ENCODE measurements at places on chromosomes 1 and 21.

- no peak for DNase-seq
Measured at GRCh38 chr1:224456637-224456953, 22.0 kb upstream of the WDR26 start.

GRCh38 chr1:231508497-231508896, 20.0 kb upstream of the TSNAX start:
- no peak for DNase-seq

- no peak for DNase-seq
Measured at GRCh38 chr1:209901211-209901610, 36.8 kb upstream of the SYT14 start.

- DNase-seq = no peak
Measured at GRCh38 chr1:63618011-63618410, 24.8 kb downstream of the PGM1 start.

- no peak for DNase-seq
Measured at GRCh38 chr1:95058974-95059373, 13.8 kb downstream of the ALG14 start.

DNA sequence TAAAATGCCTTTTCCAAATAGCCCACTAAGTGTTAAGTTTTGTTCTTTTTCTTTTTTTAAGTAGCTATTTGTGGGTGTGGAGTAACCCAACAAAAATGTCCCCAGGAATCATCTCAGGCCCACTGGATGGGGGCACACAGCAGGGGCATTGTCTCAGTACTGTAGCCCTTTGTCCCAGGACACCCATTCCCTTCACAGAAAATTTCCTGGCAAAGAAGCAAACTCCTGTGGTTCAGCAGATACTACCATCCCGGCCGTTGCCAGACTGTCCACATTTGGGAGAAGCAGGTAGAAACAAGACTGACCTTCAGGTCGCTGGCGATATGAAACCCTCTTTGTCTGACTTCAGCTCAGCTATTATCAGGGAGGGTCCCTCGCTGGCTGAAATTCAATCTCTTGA, 23.7 kb upstream of the SRRM1 start:
- DNase-seq = no peak

DNA sequence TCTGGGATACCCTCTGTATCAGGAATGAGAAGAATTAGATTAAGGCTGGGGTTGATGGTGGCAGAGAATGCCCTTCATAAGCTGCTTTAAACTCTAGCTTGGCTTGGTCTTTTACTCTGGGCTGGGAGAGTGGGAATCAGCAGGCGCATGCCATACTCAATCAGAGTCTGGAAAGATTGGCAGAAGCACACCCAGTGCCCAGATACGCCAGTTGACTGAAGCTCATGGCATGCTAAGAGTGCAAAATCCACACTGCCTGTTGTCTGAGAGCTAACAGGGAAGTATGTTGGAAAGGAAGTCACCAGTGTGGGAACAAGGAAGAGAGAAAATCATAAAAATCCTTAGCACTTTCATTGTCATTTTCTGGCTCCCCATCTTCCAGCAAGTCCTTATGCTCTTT, 53.0 kb downstream of the HMCN1 start:
- no peak for DNase-seq

DNA sequence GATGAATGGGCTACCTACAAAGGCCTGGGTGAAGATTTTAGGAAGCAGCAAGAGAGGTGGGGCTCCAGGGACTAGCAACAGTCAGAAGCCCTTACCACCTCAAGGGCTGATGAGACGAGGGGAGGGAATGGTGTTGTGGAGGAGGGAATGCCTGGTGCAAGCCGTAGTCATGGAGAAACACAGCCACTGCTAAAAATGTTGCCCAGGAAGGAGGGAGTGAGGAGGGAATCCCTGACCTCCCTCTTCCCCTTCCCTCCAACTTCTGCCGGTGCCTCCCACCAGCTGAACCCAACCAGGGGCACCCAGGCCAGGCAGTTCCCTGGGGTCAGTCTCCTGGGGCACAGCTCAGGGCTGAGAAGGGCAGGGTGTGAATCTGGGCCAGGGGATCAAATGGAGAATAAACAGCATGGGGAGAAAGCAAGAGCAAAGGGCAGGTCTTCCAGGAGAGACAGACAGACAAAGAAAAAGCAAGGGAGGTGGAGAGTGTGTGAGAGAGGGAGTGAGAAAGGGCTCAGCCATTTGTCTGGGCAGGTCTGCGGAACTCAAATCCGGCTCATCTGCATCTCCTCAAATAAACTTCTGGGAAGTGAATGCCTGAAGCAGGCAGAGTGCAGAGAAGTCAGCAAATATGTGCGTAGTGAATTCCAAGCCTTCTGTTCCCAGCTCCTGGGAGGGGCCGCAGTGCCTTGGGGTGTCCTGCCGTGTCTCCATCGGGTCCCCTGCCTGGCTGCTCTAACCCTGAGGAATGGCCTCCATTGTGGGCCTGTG, 27.1 kb upstream of the POU3F1 start:
- DNase-seq = no peak

GRCh38 chr1:181189245-181189644, 100.7 kb downstream of the IER5 start:
- DNase-seq = no peak

GRCh38 chr1:50175719-50176639, 67.3 kb downstream of the ELAVL4 start:
- DNase-seq = no peak

GRCh38 chr1:226738421-226738994, 574 bp downstream of the ITPKB start:
- DNase-seq = peak; percentile 34

DNA sequence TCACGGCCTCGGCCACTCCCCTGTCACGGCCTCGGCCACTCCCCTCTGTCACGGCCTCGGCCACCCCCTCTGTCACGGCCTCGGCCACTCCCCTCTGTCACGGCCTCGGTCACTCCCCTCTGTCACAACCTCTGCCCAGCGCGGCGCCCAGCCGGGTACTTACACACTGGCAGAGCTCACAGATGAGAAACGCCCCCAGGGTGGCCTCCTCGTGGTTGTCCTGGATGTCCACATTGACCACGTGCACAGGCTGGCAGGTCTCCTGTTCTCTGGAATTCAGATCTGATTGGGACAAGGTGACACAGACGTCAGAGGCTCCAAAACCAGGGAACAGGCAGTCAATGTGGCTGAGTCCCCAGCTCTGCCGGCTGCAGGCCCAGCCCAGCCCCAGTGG, 3.3 kb upstream of the TMEM240 start:
- DNase-seq = no peak

GRCh38 chr1:84246213-84246612, 55.3 kb upstream of the SAMD13 start:
- no peak for DNase-seq

DNA sequence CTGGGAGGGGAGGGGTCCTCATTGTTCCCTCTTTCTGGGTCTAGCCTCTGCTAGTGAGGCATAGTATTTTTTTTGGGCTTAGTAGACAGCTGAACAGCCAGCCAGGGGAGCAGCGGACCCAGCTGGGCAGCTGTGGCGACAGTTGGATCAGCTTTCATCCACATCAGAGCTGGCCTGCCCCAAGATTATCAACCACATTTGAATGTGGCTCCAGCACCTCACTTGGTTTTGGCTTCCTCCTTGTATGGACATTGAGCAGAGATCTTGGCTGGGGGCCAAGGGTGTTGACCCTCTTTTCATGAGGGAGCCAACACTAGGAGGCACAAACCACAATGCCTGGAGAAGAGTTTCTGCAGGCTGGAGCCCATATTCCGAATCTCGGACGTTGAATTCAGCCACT, 25.0 kb downstream of the WNT4 start:
- DNase-seq = no peak

GRCh38 chr1:60277269-60277668, 203.7 kb upstream of the C1orf87 start:
- DNase-seq = no peak

DNA sequence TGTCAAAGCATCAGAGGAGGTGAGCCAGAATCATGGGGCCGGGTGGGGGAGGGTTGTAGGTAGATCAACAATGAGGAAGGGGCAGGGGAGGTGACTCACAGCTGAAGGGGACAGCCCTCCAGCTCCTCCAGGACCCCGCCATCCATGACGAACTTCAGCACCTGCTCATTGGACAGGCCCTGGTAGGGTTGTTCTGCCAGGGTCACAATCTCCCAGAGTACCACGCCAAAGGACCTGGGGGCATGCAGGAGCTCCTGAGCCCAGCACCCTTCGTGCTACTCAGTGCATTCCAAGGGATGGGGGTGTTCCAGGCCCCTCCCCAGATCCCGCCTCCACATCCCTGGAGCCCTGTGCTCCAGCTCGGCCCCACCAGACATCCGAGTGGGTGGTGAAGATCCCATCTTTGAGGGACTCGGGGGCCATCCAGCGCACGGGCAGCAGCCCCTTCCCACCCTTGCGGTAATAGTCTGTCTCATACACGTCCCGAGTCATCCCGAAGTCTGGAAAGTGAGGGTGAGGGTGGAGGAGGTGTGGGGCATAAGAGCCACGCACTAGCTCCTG, 17.5 kb downstream of the INSRR start:
- DNase-seq = no peak

DNA sequence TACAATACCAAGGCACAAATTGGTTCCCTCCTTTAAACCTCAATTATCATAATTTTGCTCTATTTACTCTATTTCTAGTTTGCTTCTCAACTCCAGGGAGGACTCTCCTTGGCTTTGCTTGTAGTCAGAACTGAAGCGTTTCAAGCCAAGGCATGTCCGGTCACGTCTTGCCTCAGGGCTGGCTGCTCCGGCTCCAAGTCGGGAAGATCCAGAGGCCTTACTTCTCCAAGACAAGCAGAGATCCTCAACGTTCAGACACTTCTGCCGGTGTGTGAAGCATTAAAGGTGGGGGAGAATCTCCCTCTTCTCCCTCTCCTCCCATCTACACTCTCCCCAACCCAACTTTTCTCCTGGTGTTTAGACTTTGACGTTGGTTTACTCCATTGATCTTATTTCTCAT, 7.2 kb upstream of the HHAT start:
- no peak for DNase-seq

DNA sequence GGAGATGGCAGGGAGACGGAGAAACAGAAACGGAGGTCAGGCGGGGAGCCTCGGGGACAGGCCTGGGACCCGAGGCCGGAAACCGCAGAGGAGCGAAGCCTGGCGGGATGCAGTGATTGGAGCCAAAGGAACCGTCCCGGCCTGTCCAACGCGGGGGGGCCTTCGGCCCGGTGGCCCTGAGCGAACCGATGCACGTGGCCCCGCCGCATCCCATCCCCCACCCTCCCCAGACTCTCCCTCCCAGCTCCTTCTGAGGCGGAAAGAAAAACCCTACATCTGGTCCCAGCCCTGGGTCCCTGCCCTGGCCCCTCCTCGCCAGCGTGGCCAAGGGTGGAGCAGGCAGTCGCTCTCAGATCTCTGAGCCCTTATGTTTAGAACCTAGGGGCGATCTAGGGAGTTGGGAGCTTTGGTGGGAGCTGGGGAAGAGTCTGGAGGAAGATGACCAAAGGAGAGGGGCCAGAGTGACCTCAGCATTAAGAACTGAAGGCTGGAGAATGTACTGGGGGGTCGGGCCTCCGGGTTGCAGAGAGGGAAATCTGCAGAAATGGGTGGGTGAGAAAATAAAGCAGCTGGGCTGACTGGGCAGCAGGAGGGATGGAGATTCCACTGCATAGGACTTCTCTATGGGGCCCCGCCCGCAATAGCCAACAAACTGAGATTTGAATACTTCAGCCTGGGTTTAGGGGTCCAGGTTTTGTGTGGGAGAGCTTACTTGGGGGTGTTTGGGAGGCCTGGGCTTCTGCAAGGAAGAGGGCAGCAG, 1.5 kb upstream of the CRABP2 start:
- no peak for DNase-seq

DNA sequence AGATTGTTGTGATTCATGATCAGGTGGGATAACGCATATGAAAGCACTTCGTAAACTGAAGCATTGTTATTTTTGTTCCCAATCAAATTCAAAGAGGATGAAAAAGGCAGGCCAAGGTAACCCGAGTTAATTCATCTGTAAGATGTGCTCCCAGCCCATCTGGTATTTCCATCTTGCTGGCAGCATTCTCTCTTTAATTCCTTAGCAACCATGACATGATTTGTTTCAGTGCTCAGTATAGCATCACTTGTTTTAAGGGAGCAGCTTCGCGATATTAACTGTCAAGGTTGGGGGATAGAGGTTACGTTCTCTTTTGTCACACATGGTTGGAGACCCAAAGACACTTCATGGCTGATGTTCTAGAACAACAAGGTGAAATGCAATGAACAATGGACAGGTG, 6.4 kb downstream of the TSPAN2 start:
- no peak for DNase-seq

- DNase-seq = no peak
Measured at GRCh38 chr1:160096274-160097116, 1.9 kb downstream of the IGSF8 start.

- DNase-seq = no peak
Measured at GRCh38 chr1:16371725-16372124, 4.7 kb downstream of the SZRD1 start.

- no peak for DNase-seq
Measured at GRCh38 chr21:14942801-14943490, 121.9 kb downstream of the NRIP1 start.

GRCh38 chr1:27366411-27367159, at the start of gene MAP3K6:
TSS of gene MAP3K6 (minus strand) at chr1:27366961. CDS start at chr1:27366597, 364 bp downstream.
- DNase-seq = no peak

- DNase-seq = no peak
Measured at GRCh38 chr1:246232126-246232525, 275.0 kb downstream of the SMYD3 start.

GRCh38 chr1:196278816-196279215, 329.4 kb downstream of the KCNT2 start:
- DNase-seq = no peak

DNA sequence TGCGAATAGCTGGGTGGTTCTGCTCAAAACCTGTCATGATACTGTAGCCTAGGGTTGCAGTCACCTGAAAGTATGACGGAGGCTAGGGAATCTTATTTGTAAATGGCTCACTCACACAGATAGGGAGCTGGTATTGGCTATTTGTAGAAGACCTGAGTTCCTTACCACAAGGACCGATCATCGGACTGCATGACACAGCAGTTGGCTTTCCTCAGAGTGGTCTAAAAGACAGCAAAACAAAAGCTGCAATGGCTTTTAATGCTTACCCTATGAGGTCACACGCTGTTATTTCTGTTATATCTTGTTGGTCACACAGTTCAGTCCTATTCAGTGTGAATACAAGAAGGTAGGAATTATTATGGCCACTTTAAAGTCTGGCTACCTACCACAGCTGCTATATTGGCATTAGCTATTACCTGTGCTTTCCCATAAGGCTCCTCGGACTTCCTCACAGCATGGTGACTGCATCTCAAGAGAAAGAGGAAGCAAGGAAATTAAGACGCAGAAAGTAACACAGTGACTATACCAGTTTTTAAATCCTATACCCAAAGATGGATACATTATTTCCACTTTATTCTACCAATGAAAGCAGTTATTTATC, 68.4 kb upstream of the LRRC7 start:
- no peak for DNase-seq

DNA sequence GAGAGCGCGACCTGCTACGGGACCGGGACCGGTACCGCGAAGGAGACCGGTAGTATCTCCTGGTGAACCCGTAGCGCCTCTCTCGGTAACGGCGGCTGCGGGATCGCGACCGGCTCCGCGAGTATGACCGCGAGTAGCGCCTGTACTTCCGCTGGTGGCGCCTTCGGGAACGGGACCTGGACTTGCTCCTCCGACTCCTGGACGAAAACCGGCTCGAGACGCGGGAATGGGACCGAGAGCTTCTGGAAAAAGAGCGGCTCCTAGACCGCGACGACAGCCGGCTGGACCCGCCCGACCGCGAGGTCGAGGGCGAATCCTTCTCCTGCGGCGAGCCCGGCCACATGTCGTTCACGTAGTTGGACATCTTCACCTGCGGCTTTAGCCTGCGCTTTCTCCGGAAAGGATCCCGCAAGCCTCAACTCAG, 642 bp downstream of the RSRP1 start:
- DNase-seq = no peak
